Stimulated activated CD8-positive, alpha-beta memory T cell treated with anti-CD3 and anti-CD28 coated beads, Interleukin-15, amount 100 ng/mL, for 4 hours (primary cell): ENCODE measurements at places on chromosomes 13 and 19.

DNA sequence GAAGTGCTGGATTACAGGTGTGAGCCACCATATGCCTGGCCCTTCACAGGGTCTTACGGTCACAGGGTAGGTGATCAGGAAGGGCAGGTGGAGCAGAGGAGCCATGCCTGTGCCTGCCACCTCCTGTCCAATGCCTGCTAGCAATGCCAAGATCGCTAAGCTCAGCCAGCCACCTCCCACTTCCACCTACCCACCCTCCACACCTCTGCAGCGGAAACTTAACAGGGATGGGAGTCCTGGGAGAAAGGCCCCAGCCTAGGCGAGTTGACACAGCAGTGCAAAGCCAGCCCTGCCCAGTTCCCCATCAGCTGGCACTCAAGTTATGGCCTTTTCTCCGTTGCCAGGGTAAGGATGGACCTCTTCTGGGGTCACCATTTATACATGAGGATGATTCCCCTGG is 15.9 kb upstream of the FCHO1 start:
- no peak for DNase-seq

GRCh38 chr19:51688671-51689571 is 4.2 kb upstream of the SPACA6 start:
- DNase-seq, result no peak

DNA sequence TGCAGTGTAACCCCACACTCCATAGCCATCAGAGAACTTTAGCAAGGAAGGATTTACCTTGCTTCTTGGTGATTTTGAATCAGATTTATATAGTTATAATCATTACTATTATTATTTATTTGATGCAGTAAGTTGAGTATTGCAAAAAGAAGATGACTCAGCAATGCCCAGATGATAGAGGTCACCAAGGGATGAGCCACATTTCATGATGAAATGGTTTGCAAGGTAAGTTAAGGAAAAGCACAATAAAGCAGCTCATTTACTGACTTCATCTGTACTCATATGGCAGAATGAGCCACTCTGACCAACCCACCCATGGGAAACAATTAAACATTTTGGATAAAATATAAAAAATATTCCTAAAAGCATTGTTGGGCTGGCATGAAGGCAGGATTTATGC is 59.1 kb downstream of the AKAP11 start:
- DNase-seq, result no peak

GRCh38 chr13:106343836-106344235 is 191.6 kb downstream of the EFNB2 start:
- DNase-seq, result no peak

DNA sequence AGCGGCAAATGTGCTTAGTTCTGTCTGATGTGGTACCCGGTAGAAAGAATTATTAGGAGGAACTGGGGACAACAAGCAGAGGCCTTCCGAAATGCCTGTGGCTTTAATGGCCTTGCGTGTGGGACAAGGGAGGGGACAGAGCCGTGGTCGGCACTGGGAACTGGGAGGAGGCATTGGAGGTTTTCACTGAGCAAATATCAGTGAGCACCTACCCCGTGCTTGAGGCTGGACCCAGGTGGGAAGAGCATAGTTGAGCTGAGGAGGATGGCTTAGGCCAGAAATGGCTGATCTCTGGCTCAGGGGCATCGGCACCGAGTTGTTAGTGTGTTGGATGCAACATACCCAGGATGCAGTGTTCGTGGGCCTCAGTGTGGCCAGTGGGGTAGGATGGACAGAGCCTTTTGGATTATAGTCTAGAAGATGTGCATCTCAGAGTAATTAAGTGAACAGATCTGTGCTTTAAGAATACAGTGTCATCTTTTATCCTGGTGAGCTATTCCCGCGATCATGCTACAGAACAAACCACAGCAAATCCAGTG is 201.3 kb downstream of the TEX29 start:
- DNase-seq, result no peak

DNA sequence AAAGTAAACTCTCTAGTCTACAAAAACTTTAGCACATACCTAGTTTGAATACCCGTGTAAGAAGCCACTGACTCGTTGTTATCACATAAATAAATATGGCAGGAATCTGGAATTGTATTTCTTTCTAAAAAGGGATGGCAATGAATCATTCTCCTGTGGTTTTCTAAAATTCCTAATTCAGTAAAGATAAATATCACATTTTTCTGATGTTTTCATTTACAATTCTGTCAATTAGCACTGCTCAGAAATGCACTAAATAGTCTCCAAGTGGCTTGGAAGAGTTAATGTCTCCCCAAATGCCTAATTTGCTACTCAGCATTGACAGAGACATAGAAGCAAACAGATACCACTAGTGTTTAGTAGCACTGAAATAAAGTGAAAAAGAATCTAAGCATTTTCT is 547.7 kb upstream of the SLITRK1 start:
- DNase-seq, result no peak

- no peak for DNase-seq
These were observed 1311.9 kb downstream of the UQCRFS1 start for GRCh38 chr19:27901078-27901477.

DNA sequence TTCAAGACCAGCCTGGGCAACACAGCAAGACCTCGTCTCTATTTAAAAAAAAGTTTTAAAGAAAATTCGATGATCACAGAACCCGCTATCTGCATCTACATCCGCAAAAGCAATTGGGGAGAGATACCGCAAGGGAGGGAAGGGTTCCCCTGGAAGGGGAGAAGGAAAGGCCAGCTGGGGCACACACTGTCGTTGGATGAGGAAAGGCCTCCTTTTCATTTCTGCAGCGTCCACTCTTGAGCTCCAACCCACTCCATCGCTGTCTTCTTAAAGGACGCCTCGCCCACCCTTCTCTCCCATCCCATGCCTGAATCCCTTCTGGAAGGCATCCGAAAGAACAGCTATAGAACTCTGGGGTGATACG is 3.2 kb upstream of the PRKCG start:
- no peak for DNase-seq

- DNase-seq, result no peak
These were observed 19.3 kb downstream of the ENOX1 start for GRCh38 chr13:43767341-43767931.

DNA sequence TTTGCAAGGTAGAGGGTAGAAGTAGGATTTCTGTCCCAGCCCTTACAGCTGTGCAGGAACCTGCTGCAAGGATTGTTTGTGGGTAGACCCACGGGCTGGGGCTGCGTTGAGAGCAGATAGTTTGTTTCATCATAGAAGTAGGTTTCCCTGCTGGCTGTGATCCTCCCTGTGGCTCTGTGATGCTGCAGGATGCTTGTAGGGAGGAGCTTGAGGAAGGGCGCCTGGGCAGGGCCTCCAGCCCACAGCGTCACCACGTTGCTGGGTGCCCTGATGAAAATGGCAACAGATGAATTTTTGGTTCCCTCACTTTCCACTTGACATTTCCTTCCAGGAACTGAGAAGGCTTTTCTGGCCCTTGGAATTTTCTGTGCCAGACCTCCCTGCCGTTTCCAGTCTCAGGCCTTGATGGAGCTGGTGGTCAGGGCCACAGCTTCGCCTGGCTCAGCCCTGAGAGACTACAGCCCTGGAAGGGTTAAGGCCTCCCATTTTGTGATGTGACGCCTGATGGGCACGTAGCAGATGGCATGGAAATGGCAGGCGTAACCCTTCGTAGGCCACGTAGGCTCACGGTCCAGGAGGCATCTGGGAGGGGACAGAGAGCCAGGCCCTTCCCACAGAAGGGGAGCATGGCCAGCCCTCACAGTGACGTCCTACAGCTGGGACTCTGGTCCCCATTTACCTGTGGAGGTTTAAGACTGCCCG is 42.2 kb downstream of the GATAD2A start:
- no peak for DNase-seq

DNA sequence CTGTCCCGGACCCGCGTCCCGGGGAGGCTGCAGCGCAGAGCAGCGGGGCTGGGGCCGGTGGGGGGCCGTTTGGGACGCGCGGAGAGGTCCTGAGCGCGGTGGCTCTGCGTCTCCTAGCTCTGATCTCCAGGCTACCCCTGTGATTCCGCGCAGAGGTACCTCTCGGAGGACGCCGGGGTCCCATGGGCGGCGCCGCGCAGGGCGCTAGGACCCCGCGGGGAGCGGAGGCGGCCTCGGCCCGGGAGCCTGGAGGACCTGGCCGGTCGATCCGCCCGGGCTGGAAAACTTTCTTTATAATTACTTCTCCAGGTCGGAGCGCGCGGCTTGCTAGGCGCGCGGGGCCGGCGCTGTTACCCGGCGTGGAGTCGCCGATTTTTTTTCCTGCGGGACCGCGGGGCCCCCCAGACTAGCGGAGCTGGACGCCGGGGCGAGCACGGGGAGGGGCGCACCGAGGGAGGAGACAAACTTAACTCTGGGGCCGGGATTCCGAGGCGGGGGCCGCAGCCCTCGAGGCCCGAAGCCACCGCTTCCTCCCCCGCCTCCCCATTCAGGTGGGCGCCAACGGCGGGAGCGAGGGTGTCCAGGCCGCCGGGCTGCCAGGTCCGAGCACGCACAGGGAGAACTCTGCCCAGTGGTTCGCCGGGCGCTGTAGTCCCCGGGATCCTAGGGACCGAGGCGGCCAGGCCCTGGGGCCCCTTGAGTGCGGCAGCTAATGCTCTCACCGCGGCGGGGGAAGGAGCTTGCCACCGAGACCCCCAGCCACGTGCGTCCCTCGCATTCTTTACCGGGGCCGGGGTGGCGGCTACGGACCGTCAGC is 848 bp upstream of the CEBPA start:
- no peak for DNase-seq

DNA sequence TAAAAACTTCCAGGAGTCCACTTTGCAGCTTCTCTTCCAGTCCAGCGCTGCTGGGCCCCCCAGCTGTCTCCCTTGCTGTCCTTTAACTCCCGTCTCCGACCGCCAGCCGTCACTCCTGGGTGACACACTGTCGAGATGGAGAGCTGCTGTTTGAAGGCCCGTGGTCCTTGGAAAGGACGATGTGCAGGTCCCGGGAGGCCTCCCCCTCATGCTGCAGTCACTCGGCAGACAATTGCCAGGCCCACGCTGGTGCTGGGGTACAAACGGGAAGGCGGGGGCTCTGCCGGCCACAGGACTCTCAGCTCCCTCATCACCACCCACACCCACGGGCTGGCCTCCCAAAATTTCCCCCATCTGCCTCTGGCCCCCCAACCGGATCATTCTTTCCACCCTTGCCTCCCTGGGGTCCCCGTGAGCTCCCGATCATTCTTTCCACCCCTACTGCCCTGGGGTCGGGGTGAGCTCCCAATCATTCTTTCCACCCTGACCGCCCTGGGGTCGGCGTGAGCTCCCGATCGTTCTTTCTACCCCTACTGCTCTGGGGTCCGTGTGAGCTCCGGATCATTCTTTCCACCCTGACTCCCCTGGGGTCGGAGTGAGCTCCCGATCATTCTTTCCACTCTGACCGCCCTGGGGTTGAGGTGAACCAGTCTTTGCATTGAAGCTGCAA is 16.0 kb upstream of the ZNF554 start:
- no peak for DNase-seq

GRCh38 chr19:24048261-24048660 is 38.7 kb upstream of the ZNF254 start:
- DNase-seq, result no peak

GRCh38 chr19:10299545-10300458 is 9.8 kb downstream of the ZGLP1 start:
- no peak for DNase-seq

DNA sequence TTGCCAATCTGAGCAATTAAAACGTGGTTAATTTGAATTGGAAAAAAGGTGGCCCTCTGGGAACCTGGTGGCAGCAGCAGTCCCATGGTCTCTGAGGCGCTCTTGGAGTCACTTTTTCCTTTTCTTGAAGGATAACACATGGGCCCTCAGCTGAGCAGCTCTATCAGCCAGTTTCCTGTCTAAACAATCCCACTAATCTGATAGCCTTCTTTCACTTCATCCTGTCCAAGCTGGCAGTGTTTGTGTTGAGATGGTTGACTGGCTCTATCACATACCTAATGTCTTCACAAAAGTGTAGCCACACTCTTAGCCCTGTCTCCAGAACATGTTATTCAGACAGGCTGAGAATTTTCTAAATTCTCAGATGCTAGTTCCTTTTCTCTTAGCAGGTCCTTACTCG is 10.7 kb downstream of the MZT1 start:
- DNase-seq, result no peak

DNA sequence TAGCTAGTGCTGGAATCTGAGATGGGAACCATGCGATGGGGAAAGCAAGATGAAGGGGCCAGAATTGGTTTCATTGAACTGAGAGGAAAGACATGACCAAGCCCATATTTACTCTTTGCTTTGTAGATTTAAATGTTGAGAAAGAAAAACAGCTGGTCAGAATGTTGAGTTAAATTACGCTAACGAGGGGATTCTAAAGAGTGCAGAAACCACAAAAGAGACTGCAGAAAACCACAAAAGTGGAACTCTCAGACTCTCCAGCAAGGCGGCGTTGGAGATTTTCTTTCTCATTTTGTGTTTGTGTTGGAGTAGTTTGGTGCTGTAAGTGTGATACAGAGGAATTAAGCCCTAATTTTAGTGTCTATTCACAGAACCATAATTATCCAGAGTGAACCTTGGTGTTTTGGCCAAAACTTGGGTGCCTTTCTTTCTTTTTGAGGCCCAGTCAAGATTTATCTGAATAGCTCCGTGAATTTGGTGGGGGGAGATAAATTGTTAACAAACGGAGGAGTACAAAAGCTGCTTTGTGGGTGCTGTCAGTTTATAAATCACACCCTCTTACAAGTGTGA is 26.3 kb downstream of the SAE1 start:
- DNase-seq, result no peak

DNA sequence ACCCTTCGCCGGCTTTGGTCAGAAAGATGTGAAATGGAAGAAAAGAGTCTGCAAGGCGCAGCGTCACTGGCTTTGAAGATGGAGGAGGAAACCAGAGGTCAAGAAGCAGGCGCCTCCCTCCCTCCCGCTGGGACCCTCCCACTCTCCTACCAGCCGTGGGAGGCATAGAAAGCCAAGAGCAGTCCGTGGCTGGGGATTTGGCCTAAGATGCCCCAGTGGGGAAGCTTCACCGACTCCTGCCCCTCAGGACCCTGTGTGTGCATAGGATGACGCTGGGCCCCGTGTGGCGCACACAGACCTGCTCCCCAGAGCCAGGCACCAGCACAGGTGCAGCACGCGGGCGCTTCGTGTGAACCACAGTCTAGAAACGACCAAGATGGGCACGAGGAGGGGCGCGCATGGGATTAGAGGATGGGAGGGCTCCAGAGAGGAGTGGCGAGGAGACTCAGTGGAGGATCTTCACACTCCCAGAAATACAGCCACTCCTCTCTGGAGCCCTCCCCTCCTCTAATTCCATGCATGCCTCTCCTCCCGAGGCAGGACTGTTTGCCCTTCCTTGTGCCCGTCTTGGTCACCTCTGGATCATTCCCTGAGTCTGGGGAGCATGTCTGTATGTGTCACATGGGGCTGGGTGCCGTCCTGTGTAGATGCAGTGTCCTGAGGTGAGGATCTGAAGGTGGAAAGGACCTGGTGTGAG is 194.3 kb downstream of the TEX29 start:
- no peak for DNase-seq

GRCh38 chr13:74743992-74744391 is 609.8 kb upstream of the KLF12 start:
- no peak for DNase-seq

GRCh38 chr19:1041272-1041834 is 1.4 kb downstream of the ABCA7 start:
- DNase-seq, result no peak

- no peak for DNase-seq
These were observed 39.9 kb downstream of the DOCK9 start for GRCh38 chr13:98937911-98938381.
